Natural killer cell (primary cell): ENCODE measurements at places on chromosomes 11 and 22. TPM values are rescaled to one million over a fixed set of nuclear protein-coding genes. Genes with fewer than 3 reads are reported as not detected.

DNA sequence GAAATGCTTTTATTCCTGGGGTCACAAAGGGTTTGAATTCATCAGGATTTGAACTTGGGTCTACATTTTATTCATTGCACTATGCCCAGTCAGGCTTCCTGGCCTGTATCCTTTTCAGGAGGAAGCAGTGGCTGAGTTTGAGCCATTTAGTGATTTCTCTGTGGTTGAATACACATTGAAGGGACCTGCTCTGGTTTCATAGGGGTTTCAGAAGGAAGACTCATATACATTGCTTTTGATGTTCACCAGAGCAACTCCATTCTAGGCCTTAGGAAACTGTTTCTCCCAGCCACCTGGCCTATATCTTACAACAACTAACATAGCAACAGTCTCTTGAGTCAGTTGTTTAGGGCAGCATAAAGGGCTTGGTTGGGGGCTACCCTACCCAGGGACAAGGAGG lies 165.7 kb downstream of the INSC start:
- DNase-seq = no peak

DNA sequence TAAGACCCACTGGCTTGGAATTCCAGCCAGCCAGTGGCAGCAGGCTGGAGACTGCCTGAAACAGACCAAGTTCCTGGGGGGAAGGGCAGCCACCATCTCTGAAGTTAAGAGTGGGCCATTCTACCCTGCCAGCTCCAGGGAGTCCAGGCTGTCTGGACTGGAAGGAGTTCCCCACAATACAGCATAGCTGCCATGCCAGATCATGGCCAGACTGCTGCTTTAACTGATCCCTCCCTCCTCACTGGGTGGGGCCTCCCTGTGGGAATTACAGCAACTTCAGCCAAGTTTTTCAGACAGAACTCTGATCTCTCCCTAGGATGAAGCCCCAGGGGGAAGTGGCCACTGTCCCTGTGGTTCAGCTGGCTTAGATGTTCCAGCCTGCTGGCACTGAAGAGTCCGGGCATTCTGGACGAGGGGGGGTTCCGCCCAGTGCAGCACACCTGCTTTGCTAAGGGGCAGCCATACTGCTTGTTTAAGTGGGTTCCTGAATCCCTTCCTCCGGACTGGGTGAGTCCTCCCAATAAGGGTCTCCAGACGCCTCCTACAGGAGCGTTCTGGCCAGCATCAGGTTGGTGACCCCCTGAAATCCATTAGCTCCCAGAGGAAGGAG lies 455.4 kb downstream of the DLG2 start:
- DNase-seq = no peak

DNA sequence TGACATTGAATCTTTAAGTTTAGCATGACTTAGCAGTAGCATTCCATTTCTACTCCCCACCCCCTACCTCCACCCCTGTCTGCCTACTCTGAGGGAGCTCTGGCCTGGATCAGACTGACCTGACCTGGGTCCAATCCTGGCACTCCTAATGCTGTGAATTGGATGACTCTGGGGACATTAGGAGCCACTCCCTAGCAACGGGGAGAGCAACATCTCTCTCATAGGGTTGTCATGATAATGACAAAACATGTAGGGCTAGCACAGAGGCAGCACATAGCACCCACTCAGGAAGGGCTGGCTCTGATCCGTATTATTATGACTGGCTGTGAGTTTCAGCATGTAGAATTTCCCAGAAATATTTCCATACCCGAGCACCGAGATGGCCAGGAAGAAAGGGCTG lies 40.5 kb downstream of the CABIN1 start:
- no peak for DNase-seq

DNA sequence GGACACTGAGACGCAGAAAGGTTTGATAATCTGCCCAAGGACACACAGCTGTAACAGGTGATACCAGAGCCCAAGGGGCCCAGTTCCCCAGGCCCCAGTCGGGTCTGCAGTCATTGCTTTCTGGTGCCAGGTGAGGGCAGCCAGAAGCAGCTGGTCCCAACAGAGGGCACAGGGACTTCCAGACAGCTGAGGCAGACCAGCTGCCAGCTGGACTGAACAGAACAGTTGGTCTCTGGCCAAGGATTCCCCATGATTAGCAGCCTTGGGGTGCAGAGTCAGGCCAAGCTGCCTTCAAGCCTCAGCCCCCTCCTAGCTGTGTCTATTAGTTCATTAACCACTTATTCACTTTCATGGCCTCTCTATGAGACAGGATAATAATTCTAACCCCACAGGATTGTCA lies 105.6 kb downstream of the RRAS2 start:
- no peak for DNase-seq

DNA sequence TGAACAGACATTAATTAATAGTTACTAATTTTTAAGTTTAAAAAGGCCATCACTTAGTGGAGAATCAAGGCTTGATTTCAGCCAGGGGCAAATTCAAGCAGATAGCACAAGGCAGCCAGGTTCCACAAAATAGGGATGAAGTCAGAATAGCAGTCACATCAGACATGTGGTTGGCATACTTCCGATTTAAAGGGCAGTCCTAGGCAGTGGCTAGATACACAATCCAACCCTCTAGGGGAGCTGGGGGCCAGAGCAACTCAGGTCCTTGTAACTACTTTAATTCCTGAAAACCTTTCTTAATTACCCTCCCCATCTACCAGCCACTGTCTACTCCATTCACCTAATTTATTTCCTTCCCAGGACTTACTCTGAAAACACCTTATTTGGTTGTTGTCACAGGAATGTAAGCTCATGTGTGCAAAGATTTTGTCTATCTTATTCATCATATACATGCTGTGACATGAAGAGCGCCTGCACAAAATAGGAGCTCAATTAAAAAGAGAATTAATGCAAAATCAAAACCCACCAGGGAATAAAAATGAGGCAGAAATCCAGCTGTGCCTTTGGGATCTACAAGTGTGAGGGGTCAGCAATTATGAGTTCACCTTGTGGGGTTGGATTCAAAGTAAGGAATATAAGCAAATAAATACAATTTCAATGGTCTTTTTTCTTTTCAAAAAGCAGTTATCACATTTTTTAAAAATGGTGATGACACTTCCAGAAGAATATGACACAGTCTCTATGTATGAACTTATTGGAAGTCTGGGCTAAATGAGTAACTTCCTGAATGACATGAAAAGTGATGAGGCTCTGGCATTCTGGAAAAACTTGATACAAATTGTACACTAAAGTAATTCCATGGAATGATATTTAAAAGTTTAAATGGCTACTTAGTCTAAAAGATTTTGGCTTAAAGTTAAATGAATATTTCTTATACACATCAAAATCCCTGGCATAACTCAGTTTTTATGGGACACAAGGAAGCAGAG lies 53.8 kb downstream of the COPB1 start:
- no peak for DNase-seq

DNA sequence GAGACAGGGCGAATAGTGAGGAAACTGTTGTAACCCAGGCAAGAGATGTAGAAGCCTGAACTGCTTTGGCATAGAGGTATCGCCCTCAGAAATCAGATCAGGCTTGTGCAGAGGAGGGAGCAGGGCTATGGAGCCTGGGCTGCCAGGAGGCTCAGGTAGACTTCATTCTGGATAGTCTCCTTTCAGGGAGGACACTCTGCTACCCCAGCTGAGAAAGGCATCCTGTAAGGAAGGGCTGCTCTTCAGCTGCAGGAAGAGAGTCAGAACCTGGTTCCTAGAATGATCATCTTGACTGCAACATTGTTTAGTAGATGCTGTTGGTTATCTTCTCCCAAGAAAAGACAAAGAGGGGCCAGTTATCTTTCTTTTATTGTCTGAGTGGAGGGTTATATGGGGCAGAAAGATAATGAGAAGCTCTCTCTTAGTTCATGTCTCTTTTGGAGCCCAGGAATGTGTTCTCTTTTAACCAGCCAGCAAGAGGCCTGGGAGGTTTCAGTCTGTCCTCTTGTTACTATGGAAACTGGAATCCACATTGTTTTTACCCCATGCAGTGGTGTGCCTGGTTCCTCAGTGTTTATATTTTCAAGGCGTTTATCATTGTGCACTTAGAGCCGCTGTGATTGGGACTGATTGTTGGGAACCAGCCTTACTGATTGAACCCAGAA lies 95.7 kb downstream of the STIM1 start:
- no peak for DNase-seq

KRTAP5-2 gene
- not detected for total RNA-seq

H19 gene
- total RNA-seq = not detected
